ENCODE measurements at places on chromosomes 5 and 9. TPM values are rescaled to one million over a fixed set of nuclear protein-coding genes. Genes with fewer than 3 reads are reported as not detected.

- DNase-seq = no peak
These were observed 56.3 kb downstream of the STX17 start for GRCh38 chr9:99962680-99963261.

GRCh38 chr9:78549711-78550110, 252.8 kb downstream of the PSAT1 start:
- DNase-seq = no peak

DNA sequence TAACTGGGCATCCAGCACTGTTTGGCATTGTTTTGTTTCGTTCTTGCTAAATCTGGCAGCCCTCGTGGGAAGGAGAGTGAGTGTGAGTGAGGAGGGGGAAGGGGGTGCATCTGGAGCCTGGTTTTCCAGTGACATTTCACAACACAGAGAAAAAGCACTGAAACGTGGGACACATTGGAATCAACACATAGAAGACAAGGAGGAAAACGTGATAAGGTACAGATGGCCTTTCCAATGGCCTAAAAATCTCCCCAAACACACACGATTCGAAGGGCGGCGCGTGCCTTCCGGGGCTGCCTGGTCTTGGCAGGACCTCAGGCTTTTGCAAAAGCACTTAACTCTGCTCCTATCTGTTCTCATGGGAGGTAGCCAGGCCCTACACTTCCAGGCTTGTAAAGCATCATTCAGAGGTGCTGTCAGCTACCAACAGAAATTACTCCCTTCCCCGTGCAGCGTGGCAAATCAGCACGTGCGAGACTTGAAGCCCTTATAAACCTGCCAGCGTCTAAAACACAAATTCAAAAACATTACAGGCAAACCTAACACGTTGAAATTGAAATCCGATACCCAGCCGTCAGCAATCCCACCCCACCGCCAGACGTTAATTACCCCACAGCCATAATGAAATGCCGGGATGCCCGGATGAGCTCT, 129.4 kb downstream of the OLFM1 start:
- DNase-seq = peak; percentile 2

DNA sequence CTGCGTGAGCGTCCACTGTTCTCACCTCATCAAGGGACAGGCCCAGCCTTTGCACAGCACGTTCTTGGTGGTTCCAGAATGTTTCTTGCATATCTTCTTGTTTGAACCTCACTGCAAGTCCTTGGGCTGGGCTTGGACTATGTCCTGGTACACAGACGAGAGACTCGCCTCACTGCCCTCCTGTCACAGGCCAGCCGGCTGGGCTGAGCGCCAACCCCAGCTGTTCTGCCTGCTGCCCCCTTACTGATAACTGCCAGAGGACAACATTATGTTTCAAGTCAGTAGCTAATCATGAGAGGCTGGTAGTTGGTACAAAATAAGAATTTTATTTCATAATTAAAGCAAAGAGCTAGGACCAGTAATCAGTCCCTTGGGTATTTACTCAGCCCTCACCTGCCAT, 52.8 kb upstream of the LRRTM2 start:
- DNase-seq = peak; percentile 61

DNA sequence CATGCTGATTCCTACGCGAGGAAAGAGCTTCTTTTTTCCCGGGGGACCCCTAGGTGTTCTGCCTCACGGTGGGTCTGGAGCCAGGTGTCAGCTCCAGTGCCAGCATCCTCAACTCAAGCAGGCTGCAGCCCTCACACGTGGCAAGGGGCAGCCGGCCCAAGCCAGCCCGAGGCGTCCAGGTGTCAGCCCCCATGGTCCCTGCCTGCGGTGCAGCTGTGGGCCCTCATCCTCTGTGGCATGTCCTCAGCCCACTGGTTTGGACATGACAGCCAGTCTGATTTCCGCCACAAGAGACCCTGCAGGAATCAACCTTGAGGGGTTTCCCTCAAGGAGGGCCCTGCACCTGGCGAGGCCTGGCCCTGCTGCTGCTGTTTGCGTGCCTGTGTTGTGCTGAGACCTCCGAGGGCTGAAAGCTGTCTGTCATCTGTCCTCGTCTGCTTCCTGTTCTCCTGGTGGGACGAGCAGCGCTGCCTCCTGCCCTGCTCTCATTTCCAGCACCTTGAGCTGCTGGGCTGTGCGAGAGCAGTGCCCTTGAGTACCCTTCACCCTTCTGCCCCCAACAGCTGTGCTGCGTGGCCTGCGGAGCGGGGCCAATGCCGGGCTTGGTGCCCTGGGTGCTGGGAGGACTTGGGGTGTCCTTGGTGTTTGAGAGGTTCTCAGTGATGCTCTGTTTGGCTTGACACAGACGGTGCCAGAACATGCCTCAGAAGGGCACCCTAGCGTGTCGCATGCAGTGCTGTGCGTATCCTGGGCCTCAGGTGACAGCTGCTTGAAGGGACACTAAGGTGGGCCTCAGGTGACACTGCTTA, 137.6 kb downstream of the CACNA1B start:
- DNase-seq = no peak

DNA sequence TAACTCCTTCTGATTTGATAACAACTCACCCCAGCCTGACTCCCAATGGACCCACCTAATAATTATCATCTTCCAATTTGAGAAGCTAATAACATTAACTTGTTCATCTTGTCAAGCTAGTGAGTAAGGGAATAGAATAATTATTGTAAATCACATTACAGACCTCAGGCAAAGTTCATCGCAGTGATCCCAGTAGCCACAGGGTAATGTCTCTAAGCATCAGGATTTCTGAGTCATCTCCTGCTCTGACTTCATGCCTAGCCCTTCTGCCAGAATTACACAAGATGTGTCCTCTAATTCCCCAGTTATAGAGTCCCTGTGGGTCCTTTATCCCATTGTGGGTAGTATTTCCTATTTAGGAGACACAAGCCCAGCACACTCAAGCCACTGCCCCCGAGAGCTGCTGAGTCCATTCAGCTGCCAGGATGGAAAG, 365.7 kb downstream of the DEPDC1B start:
- no peak for DNase-seq

DNA sequence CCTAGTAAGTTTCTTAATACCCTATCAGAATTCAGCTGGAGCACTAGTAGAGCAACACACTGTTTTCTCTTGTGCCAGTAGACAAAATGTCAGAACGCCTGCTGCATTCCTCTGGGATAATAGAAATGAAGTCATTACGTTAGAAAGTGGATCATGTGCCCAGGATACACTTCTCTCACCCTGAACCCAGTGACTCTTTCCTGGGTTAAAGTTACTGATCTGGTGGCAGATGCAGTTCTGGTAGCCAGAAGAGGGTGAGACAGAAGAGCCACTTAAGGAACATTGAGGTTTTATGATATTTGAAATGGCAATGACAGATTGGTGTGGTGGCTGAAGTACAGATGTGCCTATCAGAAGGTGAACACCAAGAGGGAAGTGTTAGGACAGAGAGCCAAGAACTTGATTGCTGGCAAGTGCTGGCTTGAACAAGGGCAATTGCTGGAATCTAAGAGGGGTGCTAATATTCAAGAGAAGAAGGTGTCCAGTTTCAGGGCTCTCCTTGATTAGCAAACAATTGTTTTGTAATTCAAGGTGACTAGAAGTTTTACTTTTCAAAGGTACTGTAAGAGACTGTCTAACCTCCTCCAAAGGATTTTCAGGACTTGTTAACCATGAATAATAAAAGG, 93.7 kb upstream of the ERBIN start:
- DNase-seq = no peak

DNA sequence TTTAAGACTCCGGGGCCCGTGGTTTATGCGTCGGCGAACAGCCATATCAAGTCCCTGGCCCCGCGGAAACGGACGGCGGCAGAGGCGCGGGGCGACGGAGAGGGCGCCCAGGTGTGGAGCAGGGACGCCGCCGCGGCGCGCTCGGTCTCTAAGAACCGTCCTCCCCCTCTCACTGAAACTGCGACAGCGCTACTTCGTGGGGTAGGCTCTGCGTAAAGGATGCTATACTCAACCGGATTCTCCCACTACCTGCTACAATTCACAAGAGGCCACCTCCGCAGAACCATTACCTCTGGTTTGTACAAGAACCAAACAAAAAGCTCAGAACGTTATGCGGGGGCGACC, 404 bp downstream of the MRNIP start:
- DNase-seq = peak; percentile 57

DNA sequence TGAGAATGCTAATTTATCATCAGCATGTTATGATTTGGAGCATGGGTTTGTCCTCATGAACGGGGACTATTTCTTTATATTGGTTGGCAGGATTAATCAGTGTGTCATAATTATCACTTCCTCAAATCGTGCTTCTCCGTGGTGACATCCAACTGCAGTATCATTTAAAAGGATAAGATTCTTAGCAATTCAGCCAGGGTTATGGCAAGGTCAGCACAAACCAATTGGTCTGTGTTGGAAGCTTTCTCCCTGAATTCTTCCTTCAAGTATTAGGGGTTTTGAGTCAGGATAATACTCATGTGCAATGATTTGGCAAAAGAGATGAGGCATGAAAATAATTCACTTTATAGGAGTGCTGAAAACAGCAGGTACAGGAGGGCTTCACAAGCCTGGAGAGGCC, 5.5 kb upstream of the CAMLG start:
- DNase-seq = no peak

GRCh38 chr9:33415501-33416038, 13.2 kb upstream of the AQP7 start:
- DNase-seq = peak; percentile 92

DNA sequence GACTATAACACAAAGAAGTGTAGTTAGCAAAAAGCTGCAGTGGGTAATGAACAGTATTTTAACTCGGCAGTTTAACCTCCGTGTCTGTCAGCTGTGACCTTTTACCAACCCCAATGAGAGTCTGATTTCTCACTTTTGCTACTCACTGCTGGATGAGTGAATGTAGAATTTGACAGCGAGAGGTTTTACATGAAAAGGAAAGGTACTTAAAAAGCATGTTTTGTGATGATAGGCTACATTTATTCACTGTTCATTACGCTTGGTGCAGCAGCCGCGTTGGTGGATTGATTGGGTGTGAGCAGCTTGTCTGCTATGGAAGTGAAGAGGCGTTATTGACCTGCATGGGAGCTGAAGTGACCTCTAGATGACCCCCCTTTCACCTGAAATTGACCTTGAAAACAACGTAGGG, 867.7 kb downstream of the NR2F1-AS1 start:
- no peak for DNase-seq

IFNA21 gene
- not detected for total RNA-seq
